ENCODE measurements at places on chromosomes 2 and 18. TPM values are rescaled to one million over a fixed set of nuclear protein-coding genes. Genes with fewer than 3 reads are reported as not detected.

DNA sequence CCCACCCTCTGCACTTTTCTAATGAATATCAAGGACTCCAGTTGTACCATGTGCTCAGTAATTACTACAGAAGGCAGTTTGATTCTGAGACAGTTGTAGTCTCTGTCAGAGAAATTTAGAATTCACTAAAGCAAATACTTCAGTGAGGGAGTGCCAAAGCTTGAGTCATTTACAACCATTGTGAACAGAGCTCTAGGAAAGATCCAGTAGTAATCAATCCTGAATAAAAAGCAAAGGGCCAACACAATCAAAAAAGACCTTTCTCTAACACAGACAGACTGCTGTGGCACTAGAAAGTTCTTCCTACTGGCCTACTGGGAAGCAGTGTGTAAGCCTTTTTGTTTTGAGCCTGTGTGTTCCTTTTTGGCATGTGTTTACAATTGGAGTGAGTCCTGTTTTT, 135.6 kb upstream of the UNC80 start:
- DNase-seq, result no peak

- DNase-seq, result no peak
Observed at GRCh38 chr2:172086241-172087206, 1.2 kb downstream of the DLX1 start.

Gene RESP18
- total RNA-seq, result not detected

- no peak for DNase-seq
Observed at GRCh38 chr2:27736890-27737204, 34.7 kb upstream of the MRPL33 start.

DNA sequence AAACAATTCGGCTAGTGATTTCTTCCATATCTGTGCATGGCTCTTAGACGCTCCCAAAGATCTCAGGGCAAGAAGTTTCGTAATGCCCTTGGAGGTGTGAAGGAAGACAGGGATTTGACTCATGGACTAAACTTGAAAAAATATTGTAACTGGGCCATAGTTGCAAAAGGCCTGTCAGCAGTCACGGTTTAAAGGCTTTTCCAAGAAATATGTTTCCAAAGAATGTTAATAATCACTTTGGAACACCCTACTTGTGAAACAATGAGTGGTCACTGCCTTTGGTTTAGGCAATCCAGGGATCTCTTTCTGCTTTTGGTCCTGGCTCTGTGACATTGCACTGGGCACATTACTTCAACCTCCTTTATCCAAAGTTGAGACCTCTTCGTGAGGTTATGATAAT, 102.5 kb upstream of the RASGRP3 start:
- DNase-seq, result no peak

DNA sequence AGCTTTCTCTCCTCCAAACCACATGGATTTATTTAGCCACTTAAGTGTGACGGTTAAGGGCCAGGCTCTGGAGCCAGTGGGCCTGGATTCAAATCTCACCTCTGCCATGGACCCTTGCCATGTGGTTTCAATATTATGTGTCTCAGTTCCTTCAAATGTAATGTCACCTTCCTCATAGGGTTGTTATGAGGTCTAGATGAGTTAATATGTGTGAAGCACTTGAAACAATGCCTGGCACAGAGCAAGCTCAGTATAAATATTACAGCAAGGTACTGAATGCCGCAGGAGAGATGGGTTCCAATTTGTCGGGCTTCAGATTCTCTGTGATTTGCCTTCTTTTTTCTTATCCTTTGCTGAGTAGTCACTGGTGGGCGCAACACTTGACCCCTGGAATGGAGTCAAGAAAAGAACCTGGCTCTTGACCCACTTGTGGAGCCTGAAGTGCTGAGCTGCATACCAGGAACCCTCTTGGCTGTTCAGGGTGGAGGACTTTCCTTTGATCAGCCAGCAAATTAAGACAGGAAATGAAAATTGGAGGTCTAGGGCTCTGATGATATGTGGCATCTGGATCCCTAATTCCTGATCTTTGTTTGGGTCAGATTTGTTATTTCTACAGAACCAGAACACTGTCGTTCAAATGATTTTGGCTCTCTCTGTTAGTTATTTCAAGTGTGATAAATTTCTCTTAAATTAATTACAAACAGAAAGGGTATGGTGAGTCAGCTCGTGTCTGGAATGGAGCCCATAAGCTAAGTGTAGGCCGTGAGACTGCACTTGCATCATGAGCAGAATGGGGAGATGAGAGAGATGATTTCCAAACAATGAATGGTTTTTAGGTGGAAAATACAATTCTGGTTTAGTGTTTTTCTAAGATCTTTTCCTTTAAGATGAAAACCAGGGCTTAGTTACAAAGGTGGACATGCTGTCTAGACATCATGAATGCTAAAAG, 293.0 kb downstream of the KCNS3 start:
- DNase-seq, result peak; percentile 63

DNA sequence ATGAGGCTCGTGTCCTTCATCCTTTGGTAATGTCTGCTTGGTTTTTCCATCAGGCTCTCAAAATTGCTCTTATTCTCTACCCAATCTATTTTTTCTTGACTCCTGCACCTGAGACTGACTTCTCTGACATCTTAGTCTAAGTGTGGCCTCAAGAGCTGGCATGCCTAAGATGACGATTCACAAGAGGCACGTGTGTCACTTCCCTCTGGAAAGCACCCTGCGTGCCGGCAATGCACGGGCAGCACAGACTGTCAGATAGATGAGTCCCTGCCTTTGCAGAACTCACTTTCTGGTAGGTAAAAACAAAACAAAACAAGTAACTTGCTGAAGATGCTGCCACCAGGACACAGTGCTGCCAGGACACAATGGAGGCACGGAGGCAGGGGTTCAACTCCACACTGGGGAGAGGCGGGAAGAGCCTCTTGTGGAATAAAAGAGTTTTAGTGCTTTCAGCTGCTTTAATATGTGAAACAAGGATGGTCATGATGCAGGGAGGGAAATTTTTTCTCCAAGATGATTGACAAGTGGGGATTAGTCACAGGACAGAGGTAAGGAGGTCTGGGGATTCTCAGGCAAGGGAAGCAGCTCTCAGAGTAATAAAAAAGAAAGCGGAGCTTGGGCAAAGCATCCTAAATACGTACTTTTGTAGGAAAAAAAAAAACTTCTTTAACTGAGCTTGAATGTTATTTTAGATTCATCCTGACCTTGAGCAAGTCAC, 27.3 kb downstream of the CYB5A start:
- no peak for DNase-seq
